ENCODE measurements at places on chromosomes 7 and 10.

DNA sequence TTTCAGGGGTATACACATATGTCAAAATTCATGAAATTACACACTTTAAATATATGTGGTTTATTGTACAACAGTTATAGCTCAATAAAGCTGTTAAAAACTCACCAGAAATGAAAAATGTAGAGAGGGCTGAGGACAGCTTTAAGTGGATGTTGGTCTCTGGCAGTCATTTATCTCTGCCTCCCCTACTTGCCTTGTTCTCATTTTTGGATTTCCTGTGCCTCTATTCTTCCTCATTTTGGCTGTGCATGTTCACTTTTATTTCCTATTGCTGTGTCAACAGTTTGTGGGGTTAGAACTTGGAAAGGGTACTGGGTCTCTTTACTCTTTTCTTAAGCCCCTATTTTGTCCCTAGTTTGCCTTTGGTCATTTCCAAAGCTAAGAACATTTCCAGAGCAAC, 18.6 kb upstream of the MEST start:
- DNase-seq, result no peak

DNA sequence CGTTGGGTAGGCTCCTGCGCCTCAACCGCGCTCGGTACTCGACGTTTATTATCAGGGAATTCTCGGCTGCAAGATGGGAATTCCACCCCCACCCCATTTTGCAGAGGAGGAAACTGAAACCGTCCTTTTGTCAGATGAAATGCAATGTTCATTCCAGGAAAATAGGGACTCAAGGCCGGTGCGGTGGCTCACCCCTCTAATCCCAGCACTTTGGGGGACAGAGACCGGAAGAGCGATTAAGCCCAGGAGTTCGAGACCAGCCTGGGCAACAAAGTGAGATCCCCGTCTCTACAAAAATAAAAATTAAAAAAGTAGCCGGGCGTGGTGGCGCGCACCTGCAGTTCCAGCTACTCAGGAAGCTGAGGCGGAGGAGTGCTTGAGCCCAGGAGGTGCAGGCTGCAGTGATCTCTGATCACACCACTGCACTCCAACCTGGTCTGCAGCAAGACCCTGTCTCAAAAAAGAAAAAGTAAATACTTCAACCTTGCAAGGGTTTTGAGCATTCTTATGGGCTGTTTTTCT, 720 bp upstream of the RFC2 start:
- DNase-seq, result peak; percentile 52

GRCh38 chr7:149816267-149816751, 21.9 kb upstream of the ZNF862 start:
- DNase-seq, result no peak

- no peak for DNase-seq
These were observed 182.9 kb downstream of the PTPN20 start for GRCh38 chr10:47094126-47094525.

DNA sequence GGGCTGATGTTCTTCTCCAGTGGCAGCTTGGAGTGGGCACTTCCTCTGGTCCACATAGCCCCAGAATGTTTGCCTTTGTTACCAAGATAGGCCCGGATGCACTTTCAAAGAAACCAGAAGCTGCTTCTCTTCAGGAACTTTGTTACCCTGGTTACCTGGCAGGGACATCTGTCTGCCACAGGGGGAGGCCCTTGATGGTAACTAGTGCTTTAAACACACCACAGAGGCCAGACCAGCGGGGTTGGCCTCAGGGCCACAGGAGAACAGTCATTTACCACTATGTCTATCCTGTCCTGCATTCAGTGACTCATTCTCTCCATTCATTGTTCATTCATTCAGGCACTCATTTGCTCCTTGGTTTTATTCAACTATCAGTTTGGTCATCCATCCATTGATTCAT, 11.9 kb upstream of the PLEKHA1 start:
- DNase-seq, result no peak

- no peak for DNase-seq
These were observed 715.1 kb downstream of the GRID1 start for GRCh38 chr10:85651497-85651882.

DNA sequence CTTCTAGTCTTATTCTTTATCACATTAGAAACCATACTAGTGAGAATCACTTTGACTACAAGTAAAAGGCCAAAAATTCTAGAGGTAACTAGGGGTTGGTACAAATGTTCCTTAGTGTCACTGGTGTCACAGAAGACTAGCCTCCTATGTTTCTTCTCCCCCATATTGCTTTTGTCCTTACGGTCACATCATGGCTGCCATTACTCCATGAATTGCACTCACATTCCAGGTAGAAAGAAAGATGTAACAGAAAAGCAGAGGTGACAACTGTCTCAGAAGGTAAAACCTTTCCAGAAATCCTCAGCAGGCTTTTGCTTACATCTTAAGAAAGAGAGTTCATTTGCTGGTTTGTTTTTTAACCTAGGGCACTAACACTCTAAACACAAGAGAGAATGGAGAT, 42.9 kb downstream of the USP6NL start:
- DNase-seq, result no peak

DNA sequence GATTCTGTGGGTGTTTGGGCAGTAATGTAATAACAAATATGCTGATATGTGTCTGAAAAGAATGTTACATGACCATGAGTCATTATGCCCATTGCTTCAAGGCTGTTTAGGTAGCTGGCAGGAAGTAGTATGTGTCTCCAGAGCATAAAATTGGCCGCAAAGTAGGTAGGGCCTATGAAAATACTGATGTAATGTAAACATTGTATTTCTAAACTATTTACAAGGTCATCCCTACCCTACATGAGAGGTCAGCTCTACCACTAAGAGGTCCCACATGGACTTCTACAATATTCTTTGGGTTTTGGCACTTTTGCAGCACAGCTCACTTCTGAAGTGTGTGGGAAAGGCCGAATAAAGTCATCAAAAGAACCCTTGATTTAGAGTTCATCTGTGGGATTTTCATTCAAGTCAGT, 301.9 kb downstream of the AHR start:
- DNase-seq, result no peak

GRCh38 chr7:144384555-144385245, 18.8 kb downstream of the NOBOX start:
- no peak for DNase-seq

- DNase-seq, result no peak
These were observed 697.5 kb downstream of the INHBA start for GRCh38 chr7:41005374-41005901.

- no peak for DNase-seq
These were observed 528.9 kb downstream of the HTR7 start for GRCh38 chr10:90328896-90329295.

DNA sequence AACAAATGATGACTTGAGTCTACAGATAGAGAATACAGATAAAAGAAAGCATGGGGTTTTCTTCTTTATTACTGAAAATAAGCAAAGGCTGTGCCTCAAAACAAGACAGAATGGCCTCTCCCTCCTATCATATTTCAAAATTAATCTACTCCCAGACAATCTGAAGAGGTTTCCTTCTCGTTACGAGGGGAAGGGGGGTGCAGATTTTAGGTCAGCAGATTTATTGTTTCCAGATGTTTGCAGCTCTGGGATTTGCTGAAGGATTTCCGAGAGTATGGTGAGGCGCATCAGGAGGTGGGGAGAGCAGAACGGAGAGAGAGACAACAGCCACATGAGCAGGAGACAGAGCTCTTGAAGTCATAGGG, 89.8 kb downstream of the KIAA1549 start:
- DNase-seq, result no peak

GRCh38 chr7:31101544-31101943, 49.4 kb downstream of the ADCYAP1R1 start:
- DNase-seq, result no peak

- no peak for DNase-seq
These were observed 236.9 kb downstream of the SLC25A13 start for GRCh38 chr7:96084881-96085553.

GRCh38 chr7:133051066-133051465, 30.8 kb downstream of the CHCHD3 start:
- DNase-seq, result no peak

GRCh38 chr7:44867073-44867995, 18.0 kb downstream of the PURB start:
- peak; percentile 46 for DNase-seq

- DNase-seq, result no peak
These were observed 405.6 kb downstream of the KCNMA1 start for GRCh38 chr10:77231884-77232610.

GRCh38 chr7:110909117-110909516, 181.8 kb upstream of the LRRN3 start:
- DNase-seq, result no peak

GRCh38 chr10:78565841-78566240, 502.9 kb upstream of the ZMIZ1 start:
- DNase-seq, result no peak

GRCh38 chr7:100539436-100540006, 518 bp downstream of the AGFG2 start:
- no peak for DNase-seq

DNA sequence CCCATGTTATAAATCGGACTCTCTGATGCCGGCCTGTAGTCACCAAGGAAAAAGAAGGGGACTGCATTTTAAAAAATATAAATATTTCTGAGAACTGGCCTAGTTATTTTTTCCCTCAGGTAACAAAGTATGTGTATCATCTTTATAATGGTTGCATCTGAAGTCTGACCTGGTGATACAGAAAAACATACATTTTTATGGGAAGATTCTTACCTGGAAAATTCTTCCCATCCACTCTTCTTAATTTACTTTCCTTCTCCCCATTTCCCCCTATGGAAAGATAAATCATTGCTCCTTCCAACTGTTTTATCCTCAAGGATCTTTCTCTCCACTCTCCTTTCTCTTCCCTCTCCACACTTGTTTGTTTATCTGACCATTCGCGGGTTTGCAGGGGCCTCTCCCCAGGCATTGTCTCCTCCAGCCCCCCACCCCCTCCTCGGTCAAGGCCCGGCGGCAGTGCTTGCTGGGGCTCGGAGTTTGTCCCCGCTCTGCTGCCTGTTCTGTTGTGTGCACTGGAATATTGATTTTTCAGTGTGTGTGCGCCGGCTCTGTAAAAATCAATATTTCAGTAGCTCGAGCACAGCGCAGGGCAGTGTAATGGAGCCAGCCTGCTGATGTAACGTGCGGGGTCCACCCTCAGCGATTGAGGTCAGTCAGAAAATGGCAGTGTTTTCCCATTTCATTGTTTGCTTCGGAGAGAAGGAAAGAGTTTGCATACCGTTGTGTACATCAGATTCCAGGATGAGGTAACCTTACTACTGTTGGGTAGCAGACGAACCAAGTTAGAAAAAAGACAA, 199.5 kb upstream of the NFE2L3 start:
- no peak for DNase-seq

DNA sequence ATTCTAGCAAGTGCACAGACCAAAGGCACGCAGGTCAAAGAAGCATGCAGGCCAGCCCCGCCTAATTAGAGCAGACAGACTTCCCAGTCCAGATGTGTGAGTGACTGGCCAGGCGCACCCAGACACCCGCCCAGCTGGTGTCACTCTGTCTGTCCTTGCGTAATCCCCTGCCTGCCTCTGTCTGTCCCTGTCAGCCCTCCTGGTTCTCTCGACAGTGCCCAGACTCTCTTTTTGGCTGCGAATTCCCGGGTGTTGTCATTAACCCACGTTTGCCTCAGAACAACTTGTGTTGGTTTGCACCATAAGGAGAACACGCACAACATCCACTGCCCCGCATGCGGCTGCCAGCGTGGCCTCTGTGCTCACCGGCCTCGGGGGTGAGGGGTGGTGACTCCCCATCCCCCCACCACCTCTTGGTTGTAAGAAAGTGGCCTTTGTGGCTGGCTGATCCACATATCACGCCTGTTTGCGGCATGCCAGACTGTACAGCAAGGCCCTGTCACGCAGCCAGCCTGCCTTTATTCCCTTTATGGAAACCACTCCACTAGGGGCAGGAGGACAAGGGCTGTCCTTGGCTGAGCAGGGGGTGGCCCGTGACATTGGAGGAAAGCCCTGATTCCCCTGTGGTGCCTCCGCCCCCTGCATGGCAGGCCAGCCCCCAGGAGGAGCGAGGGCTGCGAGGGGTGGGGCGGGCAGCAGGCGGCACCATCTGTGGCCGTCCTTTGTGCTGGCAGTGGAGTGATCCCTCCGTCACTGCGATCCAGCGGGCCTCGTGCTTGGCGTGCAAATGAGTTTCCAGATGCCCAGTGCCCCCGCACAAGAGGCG, 72.8 kb upstream of the PPIF start:
- DNase-seq, result no peak

DNA sequence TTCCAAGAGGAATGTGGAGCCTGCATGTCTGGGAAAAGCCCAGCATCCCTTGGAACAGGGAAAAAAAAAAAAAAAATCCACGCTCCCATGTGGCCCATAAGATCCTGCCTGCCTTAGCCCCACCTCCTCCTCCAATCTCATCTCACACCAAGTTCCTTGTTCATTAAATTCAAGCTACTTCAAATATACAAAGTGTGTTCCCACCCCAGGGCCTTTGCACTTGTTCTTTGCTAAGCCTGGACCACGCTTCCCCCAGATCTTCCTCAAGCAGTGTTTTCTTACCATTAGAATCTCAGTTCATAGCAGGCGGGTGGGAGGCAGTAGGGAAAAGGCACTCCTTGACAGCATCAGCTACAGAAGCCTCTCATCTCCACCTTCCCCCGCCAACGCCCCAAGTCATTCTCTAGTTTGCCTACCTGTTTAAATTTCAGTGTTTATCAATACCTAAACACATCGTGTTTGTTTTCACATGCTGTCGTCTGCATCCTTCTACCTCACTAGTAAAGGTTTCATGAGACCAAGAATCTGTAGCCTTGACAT, 262.8 kb downstream of the FGFR2 start:
- no peak for DNase-seq

DNA sequence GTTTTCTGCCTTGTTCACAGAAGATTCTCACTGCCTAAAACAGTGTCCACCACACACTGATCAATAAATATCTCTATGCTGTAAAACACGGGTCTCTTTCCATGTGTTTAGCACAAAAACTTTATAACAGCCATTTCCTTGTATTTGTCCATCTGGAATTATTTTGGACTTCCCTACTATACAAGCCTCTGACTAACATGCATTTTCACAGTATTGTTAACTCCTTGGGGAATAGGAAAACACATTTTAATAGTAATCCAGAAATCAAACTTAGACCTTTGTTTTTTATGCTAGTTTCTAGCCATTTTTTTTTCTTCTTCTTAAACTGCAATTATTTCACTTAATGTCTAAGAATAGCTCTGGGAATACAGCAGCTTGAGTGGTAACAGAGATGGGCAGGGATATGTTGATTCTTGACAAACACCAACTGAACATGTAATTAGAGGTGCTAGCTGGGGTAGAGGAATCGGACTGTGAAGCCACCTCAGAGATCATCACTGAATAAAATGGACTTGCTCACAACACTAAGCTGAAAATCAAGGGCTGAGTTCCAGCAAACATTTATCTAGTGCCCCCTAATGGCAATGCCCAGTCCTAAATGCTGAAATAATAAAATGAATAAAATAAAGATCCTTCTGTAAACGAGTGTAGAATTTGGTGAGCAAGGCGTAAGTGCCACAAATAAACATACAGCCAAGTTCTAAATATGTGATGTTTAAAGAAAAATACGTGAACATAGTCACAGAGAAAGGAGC, 593.1 kb downstream of the SORCS1 start:
- DNase-seq, result no peak
